ENCODE measurements at places on chromosomes 12 and 14.
A peak's percentile ranks its signal among the peaks of the same experiment; 100 is the strongest.

GRCh38 chr12:58673021-58673420, 247.3 kb downstream of the LRIG3 start:
- no peak for DNase-seq

DNA sequence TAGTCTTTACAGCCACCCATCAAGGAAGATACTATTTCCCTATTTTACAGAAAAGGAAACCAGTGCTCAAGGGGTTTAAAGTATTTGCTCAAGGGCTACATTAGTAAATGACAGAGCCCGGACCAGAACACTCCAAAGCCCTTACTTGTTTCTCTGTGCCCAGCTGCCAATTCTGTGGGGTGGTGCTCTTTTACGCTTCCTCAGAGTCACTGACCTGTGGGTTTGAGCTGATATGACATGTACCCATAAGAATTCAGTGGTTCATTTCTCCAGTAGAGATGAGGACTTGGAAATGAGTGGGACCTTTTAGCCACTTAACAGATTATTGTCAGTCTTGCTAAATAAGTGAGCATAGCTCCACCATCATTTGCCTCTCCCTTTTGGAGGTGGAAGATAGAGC, 37.4 kb upstream of the NKX2-8 start:
- no peak for DNase-seq

DNA sequence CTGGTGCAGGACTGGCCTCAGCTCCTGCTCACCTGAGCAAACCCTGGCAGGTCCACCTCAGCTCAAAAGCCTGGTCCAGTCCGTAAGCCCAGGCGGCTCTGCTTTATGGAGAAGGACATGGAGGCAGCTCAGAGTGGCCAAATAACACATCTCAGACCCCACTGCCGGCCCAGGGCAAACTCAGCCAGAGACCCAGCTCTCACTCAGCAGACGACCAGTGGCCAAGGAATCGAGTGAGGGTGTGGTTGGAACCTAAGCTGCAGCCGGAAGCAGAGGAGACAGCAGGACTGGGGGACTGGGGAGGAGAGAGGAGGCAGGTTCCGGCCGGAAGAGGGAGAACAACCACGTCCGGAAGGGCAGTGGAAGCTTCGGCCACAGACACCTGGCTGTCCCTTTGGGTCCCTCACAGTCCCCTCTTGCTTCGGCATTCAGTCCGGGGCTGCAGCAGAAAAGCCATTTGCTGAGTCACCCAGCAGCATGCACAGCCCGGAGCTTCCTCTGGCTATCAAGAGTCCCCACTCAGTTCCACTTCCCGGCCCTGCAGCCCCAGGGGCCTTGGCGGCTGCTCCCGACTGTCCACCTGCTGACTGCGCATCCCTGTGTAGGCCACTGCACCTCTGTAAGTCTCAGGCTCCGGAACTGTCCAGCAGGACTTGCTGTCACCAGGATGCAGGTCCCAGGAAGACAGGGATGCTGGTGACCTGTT, 104.0 kb downstream of the CALM1 start:
- DNase-seq = no peak

- DNase-seq = no peak
Observed at GRCh38 chr12:131077931-131078391, 124.3 kb downstream of the ADGRD1 start.

GRCh38 chr12:21527451-21528180, 1.5 kb downstream of the SPX start:
- peak; percentile 43 for DNase-seq

DNA sequence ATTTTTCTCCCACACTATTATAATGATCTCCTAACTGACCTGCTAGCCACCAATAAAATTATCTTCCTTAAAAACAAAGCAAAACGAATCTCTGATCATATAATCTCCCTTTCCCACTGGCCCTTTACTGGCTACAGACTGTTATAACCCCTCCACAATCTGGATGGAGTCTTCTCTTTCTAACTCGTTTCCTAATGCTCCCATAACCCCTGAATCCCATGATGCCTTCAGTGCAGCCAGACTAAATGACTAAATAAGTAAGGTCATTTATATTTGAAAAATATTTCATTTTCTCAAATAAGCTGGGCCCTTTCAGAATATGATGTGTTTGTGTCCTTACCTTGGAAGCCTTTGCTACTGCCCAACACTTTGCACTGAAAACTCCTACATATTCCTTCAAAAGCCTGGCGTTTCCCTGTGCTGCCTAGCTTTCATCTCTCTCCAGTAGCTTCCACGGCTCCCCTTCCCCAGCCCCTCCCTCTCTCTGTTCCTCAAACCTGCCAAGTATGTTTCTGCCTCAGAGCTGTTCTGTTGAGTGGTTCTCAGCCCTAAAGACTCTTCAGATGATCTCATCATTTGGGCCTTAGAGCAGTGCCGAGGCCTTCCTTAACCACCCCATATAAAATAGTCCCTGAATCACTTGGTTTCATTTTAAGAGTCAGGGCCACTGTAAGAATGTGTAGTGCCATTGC, 91.7 kb downstream of the MYRFL start:
- no peak for DNase-seq

GRCh38 chr12:50467439-50467838, 37.3 kb upstream of the DIP2B start:
- no peak for DNase-seq

- no peak for DNase-seq
Observed at GRCh38 chr14:44403193-44403592, 103.9 kb downstream of the FSCB start.

GRCh38 chr12:31527083-31527482, 63.9 kb downstream of the DENND5B start:
- DNase-seq = no peak

GRCh38 chr12:24356240-24356804, 406.9 kb upstream of the SOX5 start:
- DNase-seq = no peak

GRCh38 chr12:79935021-79935623, at the start of gene PPP1R12A:
TSS of gene PPP1R12A (minus strand) at chr12:79935097. CDS start at chr12:79934931, 166 bp downstream.
- DNase-seq = peak; percentile 86

- DNase-seq = no peak
Observed at GRCh38 chr12:51592034-51592705, 1.1 kb downstream of the SCN8A start.

DNA sequence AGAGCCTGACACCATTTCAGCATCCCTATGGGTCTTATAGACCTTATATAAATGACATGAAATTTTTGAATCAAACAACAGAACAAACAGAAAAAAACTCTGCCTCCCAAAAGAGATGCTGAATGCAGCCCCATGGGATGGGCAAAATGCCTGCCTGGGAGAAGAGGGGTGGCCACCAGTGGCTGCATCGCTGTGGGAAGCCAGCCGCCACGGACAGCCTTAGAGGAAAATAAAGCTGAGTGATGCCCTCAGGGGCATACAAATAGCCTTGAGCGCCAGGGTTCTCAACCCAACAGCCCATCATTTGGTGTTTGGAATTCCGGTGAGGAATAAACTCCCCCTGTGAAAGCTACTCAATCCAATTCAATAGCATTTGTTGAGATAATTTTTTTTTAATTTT, 22.9 kb downstream of the SYNE3 start:
- no peak for DNase-seq

DNA sequence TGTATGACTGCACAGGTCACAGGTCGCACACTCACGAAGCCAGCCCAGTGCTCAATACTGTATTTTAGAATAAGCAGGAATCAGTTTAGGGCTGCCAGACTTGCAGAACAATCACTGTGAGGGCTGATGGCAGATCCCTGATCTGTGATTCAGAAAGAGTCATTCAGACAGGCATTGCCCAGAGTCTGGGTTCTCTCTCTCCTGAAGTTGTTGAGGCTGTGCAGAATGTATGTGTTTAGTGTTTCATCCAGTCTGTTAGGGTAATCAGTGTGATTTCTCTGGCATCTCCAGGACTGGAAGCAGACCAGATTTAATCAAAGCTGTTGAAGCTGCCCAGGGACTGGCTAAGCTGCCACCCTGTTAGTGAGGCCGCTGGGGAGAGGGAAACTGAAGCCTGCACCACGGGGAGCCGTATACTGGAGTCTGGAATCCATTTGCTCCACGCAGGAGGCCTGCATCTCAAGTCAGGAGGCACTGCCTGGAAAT, 69.3 kb downstream of the ETV6 start:
- no peak for DNase-seq

- DNase-seq = no peak
Observed at GRCh38 chr14:105064721-105065143, 498 bp downstream of the GPR132 start.

GRCh38 chr12:47812797-47813510, 6.7 kb downstream of the HDAC7 start:
- DNase-seq = peak; percentile 44

Data from anterior cingulate cortex (tissue), 58 donors.